ENCODE measurements at places on chromosomes 1 and 21.

- DNase-seq = no peak
These were observed 198.0 kb upstream of the ZP4 start for GRCh38 chr1:238088560-238089290.

- no peak for DNase-seq
These were observed 13.1 kb downstream of the ZP4 start for GRCh38 chr1:237877631-237878030.

- DNase-seq = no peak
These were observed 358.4 kb upstream of the ADGRL4 start for GRCh38 chr1:79364896-79365295.

DNA sequence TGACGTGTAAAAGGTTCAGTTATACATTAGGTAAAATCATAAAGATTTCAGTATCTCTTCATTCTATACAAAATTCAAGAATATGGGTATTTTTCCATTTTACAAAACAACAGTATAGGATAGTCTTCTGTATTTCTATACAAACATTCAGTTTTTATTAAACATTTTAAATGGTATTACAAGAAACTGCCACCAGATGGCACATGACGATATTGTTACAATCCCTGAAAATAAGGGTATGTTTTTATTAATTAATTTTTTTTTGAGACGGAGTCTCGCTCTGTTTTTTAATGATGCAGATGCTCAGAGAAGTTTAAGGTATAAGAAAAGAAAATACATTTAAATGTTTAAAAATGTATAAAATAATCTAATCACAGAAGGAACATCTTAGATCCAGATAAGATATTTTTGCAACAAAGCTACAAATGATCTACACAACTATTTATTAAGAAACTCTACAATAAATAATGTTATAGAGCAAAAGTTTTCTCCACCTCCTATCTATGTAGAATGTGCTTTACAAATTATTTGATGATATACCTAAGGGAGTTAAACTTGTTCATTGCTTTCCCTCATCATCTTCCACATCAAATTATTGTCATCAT lies 23.5 kb upstream of the RSBN1 start:
- DNase-seq = no peak

Data from RWPE2 (cell line).